ENCODE measurements at places on chromosomes 6 and 20.

- DNase-seq, result no peak
Measured at GRCh38 chr6:56048601-56049000, 173.2 kb upstream of the BMP5 start.

DNA sequence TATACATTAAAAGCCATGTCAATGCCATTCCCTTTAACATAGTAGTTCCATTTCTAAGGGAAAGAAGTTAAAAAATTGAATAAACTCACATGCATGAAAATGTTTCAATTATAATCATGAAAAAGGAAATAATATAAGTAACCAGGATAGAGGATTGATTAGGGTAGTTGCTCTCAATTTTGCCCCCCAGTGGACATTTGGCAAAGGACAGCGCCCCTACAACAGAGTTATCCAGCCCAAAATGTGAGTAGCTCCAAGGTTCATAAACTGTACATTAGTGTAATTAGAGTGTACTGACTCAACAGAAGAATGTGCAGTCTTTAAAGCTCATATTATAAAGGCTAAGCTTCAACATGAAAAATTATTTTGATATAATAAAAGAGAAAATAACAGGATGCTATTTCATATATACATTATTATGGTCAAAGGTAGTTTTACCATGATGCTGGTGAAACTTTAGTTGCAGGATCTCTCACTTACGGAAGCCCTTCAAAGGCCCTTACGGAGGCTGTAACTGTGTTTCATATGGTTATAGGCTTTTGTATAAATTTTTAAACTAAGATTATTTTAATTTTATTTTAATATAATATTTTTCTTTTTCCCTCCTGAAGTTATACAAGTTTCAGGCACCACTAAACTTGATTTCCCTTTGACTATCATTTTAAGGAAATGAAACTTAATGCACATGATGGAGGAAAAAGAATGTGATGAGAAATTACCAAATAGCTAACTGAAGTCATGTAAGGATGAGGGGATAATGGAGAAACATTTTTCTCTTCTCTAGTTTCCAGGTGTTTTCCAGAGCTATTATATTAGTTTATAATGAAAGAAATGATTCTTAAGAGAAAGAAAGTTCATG is 403.6 kb downstream of the PLCB1 start:
- DNase-seq, result peak; percentile 4

GRCh38 chr6:165605901-165606739 is 56.9 kb downstream of the PDE10A start:
- no peak for DNase-seq

- no peak for DNase-seq
Measured at GRCh38 chr20:42181064-42181463, 562.9 kb upstream of the CHD6 start.

GRCh38 chr6:144320741-144321140 is 35.6 kb downstream of the UTRN start:
- DNase-seq, result no peak

- no peak for DNase-seq
Measured at GRCh38 chr6:122956376-122956775, 39.7 kb upstream of the CLVS2 start.

DNA sequence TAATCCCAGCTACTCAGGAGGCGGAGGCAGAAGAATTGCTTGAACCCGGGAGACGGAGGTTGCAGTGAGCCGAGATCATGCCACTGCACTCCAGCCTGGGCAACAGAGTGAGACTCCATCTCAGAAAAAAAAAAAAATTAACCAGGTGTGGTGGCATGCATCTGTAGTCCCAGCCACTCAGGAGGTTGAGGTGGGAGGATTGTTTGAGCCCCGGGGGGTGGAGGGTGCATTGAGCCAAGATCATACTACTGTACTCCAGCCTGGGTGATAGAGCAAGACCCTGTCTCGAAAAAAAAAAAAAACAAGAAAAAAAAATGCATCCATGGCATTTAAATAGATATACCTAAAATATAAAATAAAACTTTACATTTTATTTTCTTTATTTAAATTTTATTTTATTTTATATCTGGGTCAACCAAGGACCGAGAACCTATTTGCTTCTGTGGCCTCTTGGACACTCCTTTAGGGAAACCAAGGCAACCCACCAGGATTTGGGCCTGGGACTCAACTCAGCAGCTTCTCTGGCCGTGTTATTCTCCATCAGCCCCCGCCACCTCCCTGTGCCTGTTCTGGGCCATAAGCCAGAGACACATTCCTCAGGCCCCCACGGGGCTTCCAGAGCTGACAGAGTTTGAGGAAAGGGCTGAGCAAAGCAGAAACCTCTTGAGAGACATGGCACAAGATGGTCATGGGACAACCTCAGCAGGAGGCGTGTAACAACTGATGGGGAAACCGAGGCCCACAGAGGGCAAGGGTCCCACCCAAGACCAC is 6.2 kb downstream of the SNTA1 start:
- peak; percentile 42 for DNase-seq

- no peak for DNase-seq
Measured at GRCh38 chr20:60430516-60431001, 472.3 kb downstream of the CDH26 start.

DNA sequence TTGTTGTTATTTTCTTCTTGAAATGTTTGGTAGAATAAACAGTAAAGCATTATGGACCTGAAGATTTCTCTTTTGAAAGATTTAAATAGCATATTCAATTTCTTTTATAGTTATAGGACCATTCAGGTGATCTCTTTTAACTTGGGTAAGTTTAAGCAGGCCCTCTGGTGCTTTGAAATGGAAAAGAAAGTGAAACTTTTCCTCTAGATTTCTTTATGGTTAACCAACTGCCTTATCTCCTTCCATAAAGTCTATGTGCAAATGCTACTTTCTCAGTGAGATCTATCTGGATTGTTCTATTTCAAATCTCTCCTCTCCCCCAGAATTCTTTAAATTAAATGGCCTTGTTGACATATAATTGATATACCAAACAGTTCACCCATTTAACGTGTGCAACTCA is 54.0 kb downstream of the PHACTR2 start:
- DNase-seq, result no peak
